ENCODE measurements at places on chromosomes 2 and 18.

DNA sequence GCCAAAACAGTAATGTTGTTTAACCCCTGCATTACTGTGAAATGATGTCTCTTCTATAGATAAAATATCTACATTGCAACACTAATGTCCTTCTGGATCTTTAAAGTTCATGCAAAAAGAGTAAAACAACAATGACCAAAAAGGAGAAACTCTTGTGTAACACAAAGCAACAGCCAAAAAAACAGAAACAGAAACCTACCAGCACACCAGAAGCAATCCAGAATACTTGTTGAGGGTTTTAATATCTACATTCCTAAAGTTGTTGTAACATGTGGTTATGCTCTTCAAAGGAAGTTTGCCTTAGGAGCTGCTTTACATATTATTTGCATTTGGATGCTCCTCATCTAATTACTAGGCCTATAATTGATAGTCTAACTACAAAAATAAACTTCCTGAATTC, 157.2 kb downstream of the BABAM2 start:
- DNase-seq, result no peak

DNA sequence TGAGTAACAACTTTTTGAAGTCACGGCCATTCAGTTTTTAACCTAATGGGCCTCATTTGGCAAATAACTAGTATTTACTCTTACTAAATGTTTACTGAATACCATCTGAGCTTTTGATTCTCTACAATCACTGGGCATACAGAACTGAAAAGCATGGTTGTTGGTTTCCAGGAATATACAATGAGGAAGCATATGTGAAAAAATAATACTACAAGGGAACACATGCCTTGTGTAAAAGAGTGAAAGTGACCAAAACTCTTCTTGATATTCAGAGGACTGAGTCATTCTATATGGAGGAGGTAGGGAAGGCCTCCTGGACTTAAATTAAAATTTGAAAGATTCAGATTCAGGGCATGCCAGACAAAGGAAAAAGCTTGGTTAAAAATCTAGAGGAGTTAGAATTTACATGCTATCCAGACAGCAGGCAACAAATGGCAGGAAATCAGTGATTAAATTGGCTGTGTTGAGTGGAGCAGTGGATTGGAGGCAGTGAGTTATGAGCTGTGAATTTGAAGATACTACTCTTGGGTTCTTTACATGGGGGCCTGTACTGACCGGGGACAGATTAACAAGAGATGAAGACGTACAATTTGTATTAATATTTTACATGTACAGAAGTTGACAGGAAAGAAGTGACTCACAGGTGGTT, 53.6 kb upstream of the NRXN1 start:
- no peak for DNase-seq

DNA sequence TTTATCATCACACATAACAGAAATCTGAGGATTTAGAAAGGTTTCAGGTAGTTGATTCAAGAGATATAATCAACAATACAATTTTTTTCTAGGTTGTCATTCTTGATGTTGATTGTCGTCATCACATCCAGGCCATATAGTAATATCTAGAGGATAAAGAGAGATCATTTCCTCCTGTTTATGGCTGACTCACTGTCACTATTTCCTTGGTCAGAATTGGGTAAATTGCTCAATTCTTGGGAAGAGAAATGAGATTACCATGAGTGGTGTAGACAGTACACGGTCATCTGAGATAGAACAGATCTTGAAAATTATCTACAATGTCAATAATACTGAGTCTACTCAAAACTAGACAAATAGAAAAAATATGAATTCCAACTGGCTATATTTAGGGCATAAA, 78.8 kb downstream of the ZNF804A start:
- DNase-seq, result no peak

DNA sequence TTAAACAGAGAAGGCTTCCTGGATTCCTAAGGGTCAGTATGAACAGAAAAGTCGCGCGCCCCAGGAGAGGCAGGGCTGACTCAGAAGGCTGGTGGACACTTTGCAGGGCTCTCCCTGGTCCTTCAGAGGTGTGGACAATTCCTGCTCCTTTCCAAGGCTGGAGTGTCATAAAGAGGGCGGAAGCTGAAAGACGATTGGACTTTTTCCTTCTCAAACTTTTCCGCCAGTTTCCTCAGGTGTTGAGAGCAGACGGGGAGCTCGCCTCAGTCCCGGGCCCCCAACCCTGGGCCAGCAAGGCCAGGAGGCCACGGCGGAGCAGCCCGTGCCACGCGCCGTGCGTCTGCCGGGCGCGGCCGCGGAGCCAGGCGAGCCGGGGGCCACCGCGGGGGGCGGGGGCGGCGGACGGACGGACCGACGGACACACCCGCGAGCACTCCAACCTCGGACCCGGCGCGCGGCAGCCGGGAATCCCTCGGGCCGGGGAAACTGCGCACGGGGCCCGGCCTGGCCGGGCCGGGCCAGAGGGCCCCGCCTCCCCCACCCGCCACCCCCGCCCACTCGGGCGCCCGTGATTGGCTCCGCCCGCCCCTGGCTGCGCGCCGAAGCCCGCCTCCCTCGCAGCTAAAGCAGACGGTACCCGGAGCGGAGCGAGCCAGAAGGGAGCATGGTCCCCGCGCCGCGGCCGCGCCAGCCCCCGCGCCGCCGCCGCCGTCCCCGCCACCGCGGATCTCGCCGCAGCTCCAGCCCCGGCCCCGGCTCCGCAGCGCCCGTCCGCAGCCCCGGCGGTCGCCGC, at the start of gene KLHL29:
Gene KLHL29 (plus strand): TSS at position 629 of the 793 bp plus-strand sequence. CDS start 177,018 bp downstream, outside the sequence.
- peak; percentile 85 for DNase-seq

- no peak for DNase-seq
These were observed 2.4 kb upstream of the MSGN1 start for GRCh38 chr2:17813742-17814473.

DNA sequence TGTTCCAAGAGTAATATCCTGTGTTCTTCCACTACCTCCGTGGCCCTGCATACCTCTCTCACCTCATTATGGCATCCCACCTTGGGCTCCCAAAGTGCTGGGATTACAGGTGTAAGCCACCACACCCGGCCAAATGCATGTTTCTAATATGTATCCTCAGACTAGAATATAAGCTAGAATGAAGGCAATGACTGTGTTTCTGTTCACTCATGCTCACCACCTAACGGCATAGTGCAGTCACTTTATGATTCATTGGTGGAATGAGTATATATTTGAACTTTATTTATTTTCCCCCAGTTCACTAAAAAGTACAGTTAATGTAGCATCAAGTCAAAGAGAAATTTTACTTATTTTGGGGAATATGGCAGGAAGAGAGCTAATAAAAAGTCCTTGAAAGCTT, 11.3 kb downstream of the PIGN start:
- DNase-seq, result no peak

DNA sequence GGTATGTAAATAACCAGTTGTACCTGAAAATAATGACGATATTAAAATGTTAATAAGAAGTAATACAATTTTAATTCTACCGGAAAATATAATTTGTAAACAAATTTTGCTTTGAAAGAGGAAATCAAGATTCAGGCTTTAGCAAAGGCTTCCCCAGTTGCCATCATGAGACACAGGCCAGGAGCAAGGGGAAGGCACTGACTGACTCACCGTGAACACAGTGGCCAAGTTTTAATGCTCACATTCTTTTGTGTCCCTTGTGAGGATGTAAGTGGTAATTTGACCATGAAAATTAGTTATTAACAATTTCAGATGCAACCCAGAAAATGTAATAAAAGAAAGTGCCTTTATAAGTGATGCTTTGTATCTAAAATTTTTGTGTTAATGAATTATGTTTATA, 164.1 kb downstream of the GREB1L start:
- DNase-seq, result no peak

- no peak for DNase-seq
These were observed 184.7 kb downstream of the EIPR1 start for GRCh38 chr2:3192920-3193319.

DNA sequence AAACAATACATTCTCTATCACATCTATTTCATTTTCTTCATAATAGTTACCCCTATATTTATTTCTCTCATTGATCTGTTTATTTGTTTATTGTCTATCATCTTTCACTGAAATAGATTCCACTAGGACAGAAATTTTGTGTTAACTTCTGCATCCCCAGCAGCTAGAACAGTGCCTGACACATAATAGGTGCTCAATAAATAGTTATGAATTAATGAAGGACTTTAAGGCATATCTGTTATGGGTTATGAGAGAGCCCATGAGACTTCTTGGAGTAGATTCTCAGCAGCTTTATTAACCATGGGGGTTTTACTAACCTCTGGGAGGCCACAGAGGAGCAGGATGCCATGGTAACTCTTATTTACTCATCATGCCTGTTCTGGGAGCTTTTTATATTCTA, 144.6 kb downstream of the CDC42EP3 start:
- no peak for DNase-seq

GRCh38 chr18:55301824-55302166, 286.2 kb downstream of the TCF4 start:
- no peak for DNase-seq

- DNase-seq, result no peak
These were observed 7.2 kb downstream of the SLC30A3 start for GRCh38 chr2:27255660-27256059.

DNA sequence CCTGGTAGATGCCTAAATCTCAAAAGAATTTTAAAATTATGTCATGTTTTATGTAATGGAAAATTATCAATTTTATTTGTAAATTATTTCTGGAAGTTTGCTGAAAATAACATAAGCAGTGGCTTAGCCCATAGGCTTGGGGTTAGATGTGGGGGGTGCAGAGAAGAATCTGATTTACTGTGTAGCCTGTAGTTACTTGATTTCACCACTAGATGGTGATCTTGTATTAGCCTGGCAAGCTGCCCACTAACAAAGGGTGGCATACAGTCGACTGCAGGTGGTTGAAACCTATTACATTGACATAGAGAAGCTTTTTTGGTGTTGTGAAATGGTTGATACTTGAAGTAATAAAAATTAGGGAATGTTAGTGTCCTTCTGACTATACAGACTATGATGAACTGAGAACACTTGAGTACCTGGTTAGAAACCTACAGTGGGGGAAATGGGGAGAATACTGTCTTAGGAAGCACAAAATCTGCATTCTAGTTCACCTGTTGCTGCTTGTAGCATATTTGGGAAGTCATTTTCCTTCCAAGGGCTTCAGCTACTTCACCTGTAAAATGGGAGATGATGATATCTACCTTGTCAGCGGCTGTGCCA, 191.0 kb upstream of the LHCGR start:
- DNase-seq, result no peak

GRCh38 chr2:75528221-75528977, 32.3 kb downstream of the EVA1A start:
- no peak for DNase-seq

GRCh38 chr18:45793264-45793965, 32.1 kb upstream of the SIGLEC15 start:
- DNase-seq, result no peak

DNA sequence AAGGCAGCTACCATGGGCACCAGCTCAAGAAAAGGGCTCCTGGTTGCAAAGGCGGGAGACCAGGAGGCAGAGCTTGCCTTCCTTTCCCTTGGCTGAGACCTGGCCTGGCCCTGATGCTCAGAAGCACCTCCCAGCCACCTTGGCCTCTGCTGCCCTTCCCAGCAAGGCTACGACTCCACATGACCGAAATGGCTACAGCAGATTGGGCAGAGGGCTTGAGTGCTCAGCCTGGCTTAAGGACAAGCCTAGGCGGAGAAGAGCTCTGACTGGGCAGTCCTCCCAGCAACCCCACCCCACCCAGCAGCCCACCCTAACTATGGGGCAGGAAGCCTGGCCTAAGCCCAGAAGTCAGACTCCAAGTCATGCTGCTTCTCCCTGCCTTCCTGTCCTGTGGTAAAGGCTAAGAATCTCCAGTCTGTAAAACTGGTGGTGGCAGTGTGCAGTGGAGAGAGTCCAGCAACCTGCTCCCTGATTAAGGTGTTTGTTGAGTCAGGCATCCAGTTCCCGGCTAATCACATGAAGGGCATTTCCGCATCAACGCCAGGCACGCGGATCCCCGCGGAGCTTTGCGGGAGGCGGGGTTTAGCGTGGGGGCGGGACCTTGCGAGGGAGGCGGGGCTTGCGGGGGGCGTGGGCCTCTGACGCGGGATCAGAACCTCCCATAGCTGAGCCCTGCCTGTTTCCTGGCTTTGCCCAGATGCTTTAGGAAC, 256.0 kb downstream of the BCL11A start:
- no peak for DNase-seq

- DNase-seq, result peak; percentile 65
These were observed 1.1 kb downstream of the SH3RF3 start for GRCh38 chr2:109129921-109130722.

DNA sequence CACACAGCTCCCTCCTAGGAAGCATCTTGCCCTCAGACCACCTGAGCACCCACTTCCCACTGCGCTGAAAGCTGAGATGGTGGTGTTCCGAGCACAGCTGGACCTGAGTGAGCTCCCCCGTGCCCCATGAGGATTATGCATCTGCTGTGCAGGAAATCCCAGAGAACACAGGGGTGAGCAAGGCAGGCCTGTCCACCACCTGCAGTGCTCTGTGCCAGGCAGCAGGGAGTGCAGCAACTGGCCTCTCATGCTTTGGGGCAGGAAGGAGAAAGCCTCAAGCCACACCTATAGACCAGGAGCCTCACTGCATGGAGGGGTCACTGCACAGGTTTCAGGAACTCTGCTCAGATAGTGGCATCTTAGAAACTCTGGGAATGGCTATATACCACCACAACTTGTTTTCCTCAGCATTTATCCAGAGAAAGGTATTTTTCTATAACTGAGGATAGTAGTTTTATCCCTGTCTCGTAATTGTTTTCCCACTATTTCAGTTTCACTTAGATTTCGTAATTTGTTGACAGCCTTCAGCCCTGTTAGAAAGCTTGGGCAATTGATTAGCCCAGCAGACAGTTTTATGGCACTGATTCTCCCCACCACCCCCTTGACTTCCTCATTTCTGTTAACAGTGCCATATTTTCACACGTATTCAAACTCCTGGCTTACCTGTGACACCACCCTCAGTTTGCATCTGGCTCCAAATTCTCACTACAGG, 144.3 kb upstream of the DAPL1 start:
- DNase-seq, result no peak

DNA sequence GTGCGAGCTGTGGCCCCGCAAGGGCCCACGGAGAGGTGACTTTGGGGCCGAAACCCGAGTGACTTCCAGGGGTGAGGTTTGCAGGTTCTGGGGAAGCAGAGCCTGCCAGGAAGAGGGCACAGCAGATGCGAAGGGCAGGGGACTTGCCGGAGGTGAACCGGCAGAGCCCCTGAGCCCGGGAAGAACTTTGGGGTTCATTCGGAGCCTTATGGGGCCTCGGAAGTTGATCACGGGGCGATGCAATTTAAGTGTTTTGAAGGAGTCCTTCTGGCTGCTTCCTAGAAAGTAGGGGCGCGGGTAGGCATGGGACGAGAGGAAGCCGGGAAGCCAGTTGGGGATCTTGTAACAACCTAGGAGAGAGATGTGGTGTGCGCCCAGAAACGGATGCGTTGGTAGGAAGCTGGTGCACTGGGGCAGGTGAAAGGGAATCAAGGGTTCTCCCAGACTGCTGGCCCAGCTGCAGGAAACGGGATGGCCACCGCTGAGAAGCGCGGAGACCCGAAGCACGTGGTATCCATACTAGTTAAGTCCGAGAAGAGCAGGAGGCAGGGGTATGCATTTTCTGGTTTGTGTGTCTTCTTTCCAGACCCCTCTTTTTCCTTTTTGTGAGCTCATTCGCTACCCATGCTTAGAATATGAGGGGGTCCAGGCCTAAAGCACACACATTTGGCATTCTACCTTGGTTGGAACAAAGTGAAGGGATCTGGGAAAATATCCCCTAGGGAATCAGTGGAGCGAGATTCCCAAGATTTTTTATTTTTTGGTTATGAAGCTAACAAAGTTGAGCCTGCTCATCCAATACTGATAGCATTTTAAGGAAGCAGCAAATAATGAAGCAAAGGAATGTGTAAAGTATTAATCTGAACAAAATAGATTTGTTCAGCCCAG, 758 bp downstream of the SCLY start:
- DNase-seq, result peak; percentile 74

- DNase-seq, result no peak
These were observed 3.8 kb downstream of the CREB1 start for GRCh38 chr2:207533461-207534008.

GRCh38 chr2:168166902-168167510, 80.4 kb downstream of the STK39 start:
- DNase-seq, result no peak
